ENCODE measurements at places on chromosomes 5 and 9.

GRCh38 chr5:56983593-56984361, 31.9 kb upstream of the MIER3 start:
- no peak for DNase-seq

- DNase-seq, result no peak
These were observed 23.5 kb downstream of the FAM114A2 start for GRCh38 chr5:154015071-154015693.

GRCh38 chr5:98460536-98460935, 312.9 kb upstream of the RGMB start:
- DNase-seq, result no peak

GRCh38 chr5:66829826-66830225, 233.6 kb downstream of the MAST4 start:
- peak; percentile 83 for DNase-seq

DNA sequence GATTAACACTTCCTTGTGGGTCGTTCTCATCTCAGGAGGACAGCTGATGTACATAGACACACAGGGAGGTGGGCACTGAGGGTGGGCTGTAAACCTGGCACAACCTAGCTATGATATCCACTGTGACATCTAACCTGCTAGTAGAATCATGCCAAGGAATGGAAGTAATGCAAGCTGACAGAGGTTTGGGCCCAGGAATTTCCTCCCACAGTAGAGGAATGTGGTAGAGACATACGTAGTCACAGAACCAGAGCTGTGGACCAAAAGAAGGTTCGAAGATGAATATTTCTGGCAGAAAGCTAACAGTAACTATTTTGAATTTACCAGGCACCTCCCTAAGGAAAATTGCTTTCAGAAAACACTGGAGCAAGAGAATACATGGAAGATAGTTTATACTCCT, 15.2 kb upstream of the DNAJC25 start:
- DNase-seq, result no peak

- DNase-seq, result peak; percentile 14
These were observed 825.9 kb upstream of the GRAMD2B start for GRCh38 chr5:125597338-125597737.

DNA sequence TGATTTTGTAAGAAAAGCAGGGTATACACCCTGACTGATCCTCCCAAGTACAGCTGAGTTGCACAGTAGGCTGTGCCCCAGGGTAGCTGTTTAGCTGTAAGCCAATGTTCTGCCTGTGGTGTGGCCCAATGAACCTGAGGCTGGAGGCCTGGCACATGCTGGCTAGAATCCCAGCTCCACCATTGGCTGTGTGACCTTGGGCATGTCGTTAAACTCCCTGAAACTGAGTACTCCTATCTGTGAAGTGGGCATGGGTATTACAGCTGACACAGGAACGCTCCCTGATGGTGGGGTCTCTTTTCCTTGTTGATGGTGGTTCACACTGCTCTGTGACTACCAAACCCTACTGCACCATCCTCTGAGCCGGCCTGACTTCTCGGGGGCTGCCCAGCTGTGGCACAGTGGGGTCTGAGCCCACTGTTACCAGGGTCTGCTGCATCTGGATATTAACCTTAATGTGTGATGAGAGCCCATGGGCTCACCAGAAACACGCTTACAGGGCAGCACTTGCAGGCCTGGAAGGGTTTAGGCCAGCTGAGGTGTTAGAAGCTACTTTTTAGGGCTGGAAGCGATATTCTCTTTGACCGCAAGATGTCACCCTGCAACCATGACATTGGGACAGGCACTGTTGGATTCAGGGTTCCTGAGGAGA, 7.0 kb upstream of the GADD45G start:
- peak; percentile 55 for DNase-seq

DNA sequence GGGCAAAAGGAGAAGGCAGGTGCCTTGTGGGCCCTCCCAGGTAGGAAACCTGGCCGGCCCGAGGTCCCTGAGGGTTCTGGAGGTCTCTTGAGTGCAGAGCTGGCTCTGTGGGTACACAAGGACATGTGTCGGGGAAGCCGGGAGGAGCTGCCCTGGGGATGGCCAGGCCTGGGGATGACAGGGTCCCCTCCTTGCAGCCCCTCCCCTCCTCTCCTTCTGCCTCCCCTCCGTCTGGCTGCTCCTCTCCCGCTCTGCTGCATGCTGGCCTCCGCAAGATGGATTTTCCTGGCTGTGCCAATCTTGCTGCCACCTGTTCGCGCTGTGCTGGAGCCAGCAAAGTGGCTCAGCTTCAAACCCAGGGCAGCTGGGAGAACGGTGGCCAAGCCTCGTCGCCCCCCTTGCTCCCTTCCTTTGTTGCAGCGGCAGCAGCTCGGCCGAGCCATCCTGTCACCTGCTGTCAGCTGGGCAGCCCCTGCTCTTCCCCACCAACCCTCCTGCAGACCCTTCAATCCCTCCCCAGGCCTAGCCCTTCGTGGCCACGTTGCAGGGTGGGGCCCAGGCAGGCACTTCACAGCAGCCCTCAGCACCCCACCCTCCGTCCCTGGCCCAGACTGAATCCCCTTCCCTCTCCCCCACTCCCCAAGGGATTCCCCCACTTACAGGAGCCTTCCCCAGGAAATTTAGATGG, 17.6 kb upstream of the UNC5A start:
- no peak for DNase-seq

DNA sequence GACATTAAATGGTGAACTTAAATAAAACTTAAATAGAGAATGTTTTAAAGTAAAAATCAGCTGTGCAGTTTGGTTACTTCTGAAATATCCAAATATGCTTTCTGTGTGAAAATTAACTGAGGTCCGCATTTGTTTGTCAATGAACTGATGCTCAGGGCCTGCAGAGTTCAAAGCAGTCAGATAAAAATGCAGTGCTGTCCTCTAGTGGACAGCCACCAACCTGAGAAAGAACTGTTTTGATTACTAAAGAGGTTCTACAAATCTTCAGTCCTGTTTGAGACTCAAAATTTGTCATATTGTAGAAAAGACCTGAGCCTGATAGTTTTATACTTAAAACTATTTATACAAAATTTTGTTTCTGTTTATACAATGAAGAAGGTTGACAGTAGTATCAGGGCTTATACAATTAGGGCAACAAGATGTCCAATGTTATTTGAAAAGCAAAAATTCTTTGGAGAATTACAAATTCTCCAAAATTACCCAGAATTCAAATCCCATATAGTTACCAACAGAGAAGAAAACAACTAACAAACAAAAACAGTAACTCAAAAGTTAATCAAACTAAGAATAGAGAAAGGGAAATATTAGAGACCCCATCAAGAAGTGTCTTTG, 232.3 kb upstream of the TBCA start:
- peak; percentile 19 for DNase-seq

GRCh38 chr5:147467973-147468508, 41.8 kb downstream of the DPYSL3 start:
- DNase-seq, result no peak

GRCh38 chr9:94643176-94643575, 3.9 kb upstream of the FBP1 start:
- no peak for DNase-seq

DNA sequence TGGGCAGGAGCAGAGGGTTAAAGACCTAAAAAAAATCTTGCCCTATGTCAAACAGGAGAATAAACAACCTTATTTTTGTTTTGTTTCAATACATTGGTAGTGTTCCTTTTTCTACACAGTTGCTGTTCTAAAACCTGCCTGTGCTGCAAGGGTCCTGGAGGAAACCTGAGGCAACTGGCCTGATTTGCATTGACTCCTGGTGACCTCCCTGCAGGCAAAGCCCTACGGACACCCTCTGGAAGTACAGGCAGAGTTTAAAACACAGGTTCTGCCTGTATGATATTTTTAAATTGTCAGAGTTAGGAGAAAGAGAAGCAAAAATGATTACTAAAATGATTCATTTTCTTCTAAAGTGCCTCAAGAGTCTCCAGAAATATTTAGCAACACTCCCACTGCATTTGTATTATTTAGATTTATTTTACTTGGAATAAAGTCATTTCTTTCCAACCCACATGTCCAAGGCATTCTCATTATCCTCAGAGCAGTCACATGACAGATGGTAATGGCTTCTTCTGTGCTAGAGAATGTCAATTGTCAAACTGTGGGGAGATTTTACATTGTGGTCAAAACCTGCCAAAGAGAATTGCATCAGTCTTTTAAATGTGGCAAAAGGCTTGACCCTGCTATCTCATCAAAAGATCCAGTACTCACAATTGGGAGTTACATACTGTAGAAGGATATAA, 559.6 kb downstream of the CETN3 start:
- DNase-seq, result no peak

DNA sequence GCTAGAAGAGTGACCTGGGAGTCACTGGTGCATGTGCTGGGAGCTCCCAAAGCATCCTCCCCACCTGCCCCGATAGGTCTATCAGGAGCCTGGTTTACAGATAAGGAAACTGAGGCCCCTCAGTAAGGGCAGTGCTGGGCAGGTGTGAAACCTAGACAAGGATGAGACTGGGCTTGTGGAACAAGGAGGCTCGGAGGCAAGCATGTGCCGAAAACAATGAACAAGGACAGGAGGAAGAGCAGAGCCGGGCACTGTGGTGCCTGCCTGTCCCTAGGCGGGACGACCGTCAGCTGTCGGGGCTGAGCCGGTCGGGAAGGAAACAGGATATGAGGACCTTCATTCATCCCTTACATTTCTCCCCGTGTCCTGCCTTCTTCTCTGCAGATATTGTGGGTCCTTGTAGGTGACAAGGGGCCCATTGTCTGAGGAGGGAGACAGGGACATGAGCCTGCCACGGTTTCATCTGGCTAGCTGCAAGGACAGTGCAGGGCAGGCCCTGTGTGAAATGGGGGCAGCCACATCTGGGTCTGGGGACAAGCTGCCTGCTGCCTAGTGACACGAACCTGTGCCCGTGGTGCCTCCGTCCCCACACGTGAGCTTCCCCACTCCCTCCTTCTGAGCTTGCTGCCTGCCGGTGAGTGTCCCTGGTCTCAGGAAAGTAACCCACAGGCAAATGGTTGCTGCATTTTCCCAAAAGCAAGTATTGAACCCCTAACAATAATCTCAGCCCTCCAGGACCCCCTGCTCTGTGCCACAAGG, 18.6 kb downstream of the FGD3 start:
- no peak for DNase-seq

GRCh38 chr5:147822686-147823491, 8.6 kb downstream of the SPINK1 start:
- peak; percentile 36 for DNase-seq

- no peak for DNase-seq
These were observed 671.3 kb downstream of the PRELID2 start for GRCh38 chr5:145163876-145164275.

DNA sequence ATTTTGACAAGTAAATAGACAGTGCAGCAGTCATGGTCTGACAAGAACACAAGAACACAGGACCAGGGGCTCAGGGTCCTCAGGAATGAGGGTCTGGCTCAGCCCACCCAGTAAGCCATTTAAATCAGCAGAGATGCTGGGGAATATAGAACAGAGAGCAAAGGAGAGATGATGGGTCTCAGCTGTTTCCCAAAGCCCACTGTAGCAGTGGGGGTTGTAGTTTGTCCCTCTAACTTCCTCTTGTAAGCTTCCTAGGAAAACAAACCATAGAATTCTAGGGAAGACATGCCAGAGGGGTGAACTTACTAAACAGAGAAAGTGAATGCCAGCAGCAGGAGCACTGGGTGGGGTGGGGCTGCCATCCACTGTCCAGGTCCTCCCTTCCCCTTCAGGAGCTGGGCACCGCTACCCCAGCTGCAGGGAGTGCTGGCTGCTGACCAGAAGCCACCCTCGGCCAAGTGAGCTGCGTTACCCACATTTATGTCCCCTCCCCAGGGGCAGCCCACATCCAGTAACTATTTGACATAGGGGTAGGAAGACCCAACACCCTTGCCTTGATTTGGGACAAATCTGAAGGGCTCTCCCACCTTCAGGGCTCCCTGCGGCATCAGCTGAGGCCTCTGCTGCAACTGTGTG, 41.6 kb downstream of the GABBR2 start:
- no peak for DNase-seq

- no peak for DNase-seq
These were observed 48.9 kb downstream of the VAV2 start for GRCh38 chr9:133943036-133943780.

DNA sequence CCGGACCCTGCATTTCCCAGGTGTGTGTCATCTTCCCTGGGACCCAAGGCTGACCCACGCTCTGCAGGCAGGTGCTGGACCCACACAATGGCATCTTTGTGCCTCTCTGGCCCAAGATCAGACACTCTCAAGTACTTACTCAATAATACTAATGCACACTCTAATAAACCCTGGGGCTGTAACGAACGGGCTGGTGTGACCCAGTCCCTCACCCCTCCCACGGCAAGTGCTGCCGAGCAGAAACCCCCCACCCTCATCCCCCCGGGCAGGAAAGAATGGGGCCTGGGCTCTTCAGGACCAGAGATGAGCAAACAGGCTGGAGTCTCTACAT, 1.1 kb upstream of the OBP2B start:
- peak; percentile 87 for DNase-seq

- no peak for DNase-seq
These were observed 420.4 kb downstream of the CETN3 start for GRCh38 chr5:89988998-89989655.

- no peak for DNase-seq
These were observed 12.8 kb upstream of the PDZD2 start for GRCh38 chr5:31626156-31626555.

DNA sequence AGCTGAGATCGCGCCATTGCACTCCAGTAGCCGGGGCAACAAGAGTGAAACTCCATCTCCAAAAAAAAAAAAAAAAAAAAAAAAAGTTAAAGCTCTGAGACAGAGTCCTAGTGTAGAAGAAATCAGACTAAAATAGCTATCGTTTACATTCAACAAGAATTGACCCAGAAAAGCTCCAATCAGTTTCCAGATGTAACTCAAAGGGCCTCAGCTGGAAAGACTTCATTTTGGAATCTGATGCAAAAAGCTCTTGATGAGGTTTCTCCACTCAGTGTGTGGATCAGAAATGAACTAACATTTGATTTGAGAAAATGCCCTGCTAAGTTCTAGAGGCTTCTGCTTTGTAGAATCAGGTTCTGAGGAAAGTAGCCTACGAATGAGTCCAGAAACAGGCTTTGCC, 7.2 kb upstream of the C1QTNF2 start:
- DNase-seq, result no peak

- no peak for DNase-seq
These were observed 48.5 kb upstream of the NAA35 start for GRCh38 chr9:85892401-85892800.

- DNase-seq, result no peak
These were observed 529 bp downstream of the CSNK1A1 start for GRCh38 chr5:149550594-149551226.

DNA sequence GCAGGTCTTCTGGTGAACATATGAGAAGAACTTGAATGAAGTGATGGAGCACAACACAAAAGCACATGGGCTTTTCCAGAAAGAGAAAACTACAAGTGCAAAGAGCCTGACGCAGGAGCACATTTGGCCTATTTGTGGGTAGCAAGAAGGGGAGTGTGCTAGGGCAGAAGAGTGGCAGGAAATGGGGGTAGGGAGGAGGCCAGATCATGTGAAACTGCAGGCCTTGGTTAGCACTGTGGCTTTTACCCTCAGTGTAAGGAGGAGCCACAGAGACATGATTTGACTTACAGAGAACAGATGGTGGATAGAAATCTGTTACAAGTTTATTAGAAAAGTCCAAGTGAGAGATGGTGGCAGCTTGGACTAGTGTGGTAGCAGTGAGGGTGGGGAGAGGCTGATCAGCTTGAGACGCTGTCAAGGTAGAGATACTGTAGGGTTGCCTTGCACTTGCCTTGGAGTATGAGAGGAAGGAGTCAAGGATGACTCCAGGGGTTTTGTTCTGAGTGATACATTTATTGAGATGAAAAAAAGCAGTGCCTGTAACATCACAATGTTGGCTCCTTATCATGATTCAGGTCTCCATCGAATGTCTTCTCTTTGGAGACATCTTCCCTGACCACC, 126.7 kb downstream of the PPP2R2B start:
- no peak for DNase-seq

GRCh38 chr9:121604242-121604641, 47.2 kb upstream of the DAB2IP start:
- no peak for DNase-seq
